Astrocyte of the hippocampus (primary cell): ENCODE measurements at places on chromosomes 4 and X.
A peak's percentile ranks its signal among the peaks of the same experiment; 100 is the strongest.

DNA sequence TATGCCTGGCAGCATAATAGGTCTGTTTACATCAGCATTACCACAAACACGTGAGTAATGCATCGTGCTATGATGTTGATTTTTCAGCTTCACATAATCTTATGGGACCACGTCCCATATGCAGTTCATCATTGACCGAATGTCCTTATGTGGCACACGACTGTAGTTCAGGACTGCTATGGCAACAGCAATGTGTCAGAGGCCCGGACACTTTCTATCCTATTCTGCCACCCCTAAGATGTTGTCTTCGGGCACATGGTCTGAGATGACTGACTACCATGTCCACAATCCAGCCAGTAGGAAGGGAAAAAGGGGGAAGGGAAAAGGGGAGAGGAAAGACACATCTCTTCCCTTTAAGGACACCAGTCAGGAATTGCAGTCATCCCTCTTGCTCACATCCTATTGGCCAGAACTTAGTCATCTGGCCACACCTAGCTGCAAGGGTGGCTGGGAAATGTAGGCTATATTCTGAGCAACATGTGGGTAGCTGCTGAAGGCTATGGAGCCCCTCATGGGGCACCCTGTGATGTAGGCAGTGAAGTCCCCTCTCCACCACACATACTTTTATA lies 196.0 kb upstream of the RBPJ start:
- DNase-seq: no peak

GRCh38 chrX:39242187-39242586 lies 440.9 kb downstream of the MID1IP1 start:
- peak; percentile 35 for DNase-seq

- DNase-seq: peak; percentile 43
Measured at GRCh38 chrX:74923942-74924448, 1.3 kb downstream of the NEXMIF start.

GRCh38 chr4:173446416-173446815 lies 47.5 kb upstream of the SCRG1 start:
- no peak for DNase-seq

GRCh38 chr4:176187624-176188023 lies 7.8 kb downstream of the SPATA4 start:
- DNase-seq: peak; percentile 18

GRCh38 chrX:65866146-65866545 lies 173.7 kb downstream of the VSIG4 start:
- no peak for DNase-seq

- peak; percentile 87 for DNase-seq
Measured at GRCh38 chr4:153486281-153487151, 20.4 kb downstream of the TMEM131L start.

GRCh38 chrX:21972046-21972445 lies 31.5 kb downstream of the SMS start:
- DNase-seq: no peak

GRCh38 chr4:168119890-168120289 lies 27.6 kb downstream of the ANXA10 start:
- DNase-seq: no peak

GRCh38 chrX:1336331-1336943 lies at the start of gene IL3RA:
IL3RA (plus strand) TSS chrX:1336785; CDS start chrX:1341766, 4,981 bp downstream.
- DNase-seq: no peak

DNA sequence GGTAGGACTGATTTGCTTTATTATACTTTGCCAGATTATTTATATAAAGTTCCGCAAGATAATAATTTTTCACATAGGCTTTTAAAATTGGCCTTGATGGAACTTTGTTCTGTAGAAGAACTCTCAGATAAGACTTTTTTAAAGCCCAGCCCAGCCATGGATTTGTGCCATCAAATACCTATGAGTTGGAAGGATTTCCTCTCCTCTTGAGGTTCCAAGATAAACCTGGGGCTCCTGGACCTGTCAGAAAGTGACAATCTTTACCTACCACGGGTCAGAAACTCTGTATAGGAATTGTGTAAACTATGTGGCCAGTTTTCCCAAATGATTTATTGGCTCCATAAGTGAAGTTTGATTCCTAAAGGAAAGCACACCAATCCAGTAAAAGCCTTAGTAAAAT lies 271.9 kb upstream of the GRID2 start:
- peak; percentile 7 for DNase-seq

DNA sequence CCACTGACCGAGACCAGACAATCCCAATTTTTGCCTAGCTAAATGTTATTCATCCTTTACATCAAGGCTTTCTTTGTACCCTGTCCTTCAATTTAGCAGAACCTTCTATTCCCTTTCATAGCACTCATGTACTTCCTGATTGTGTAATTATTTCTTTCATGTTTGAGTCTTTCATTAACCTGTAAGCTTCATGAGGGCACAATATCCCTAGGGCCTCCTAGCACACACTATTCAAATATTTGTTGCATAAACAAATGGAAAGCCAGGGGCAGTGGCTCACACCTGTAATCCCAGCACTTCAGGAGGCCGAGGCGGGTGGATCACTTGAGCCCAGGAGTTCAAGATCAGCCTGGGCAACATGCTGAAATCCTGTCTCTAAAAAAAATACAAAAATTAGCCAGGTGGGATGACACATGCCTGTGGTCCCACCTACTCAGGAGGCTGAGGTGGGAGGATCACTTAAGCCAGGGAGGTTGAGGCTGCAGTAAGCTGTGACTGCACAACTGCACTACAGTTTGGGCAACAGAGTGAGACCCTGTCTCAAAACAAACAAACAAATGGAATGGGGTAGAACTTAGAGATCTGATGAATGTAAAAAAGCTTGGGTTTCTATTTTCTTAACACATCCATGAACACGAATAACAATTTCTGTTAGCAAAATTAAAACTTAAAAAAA lies 59.0 kb downstream of the SAT1 start:
- no peak for DNase-seq

GRCh38 chr4:89364541-89364940 lies 56.9 kb upstream of the GPRIN3 start:
- DNase-seq: no peak

DNA sequence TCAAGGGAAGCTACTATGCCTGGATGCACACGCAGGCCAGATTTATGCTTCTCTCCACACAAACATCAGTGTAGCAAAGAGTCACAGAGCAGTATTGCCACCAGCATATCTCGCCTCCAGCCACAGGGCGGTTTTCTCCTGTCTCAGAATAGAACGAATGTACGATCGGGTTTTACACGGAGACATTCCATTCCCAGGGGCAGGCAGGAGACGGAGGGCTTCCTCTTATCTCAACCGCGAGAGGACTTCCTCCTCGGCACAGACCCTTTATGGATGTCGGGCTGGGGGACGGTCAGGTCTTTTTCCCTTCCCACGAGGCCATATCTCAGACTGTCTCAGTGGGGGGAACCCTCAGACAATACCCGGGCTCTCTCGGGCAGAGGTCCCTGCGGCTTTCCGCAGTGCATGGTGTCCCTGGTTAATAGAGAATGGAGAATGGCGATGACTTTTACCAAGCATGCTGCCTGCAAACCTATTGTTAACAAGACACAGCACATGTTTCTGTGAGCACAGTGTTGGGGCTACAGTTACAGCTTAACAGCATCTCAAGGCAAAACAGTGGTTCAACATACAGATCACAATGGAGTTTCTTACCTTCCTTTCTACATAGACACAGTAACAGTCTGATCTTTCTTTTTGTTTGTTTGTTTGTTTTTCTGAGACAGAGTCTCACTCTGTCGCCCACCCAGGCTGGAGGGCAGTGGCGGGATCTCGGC lies 24.1 kb downstream of the CSF2RA start:
- DNase-seq: no peak

- no peak for DNase-seq
Measured at GRCh38 chrX:153673428-153674218, at the start of gene PNCK. PNCK (minus strand) TSS chrX:153673813; CDS start chrX:153673076, 737 bp downstream.

DNA sequence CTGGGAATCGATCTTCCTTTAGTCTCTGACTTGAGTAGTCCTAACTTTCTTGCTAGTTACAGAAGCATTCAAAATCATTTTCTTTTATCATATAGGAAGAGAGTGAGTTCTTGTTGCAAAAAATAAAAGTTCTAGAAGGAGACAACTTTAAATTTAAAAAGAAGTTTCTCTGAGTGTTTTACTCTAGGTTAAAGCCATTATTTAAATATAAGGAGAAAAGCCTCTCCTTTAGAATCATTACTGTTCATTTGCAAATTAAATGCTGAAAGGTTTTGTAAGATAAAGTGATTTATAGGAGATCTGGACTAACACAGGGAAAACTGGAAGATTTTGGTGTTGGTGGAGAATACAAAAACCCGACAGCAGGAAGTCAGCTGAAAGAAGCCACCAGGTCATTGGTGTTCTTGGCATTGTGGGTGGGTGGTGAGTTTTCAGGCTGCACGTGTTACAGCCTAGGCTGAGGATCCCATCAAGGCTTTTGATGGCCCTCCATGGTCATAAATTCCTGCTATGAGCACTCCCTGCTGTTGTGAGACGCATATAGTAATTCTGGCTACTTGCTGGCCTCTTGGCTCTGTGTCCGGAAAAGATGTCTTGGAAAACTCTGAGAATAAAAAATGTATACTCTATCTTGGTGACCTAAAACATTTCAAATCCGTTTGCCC lies 81.6 kb downstream of the GPAT3 start:
- no peak for DNase-seq

GRCh38 chrX:20686256-20686655 lies 419.5 kb upstream of the RPS6KA3 start:
- DNase-seq: no peak

DNA sequence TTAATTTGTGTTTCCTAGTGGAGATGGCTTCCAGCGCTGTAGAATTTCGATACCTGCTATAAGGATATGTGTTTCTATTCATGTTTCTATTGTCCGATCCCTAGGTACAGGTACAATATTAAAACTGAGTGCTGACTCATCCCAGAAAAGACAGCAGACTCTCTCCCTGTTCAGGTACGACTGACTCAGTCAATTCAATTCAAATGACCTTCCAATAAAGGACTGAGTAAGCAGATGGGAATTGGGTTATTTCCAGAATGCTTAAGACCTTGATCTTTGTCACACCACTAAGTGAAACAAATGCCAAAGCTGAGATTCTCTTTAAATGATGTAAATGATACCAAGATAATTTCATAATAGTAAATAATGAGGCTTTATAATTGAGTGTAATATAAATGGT lies 1596.9 kb downstream of the RPA4 start:
- no peak for DNase-seq

- peak; percentile 33 for DNase-seq
Measured at GRCh38 chr4:88613417-88613875, 21.2 kb downstream of the HERC3 start.

GRCh38 chr4:137980641-137981040 lies 261.5 kb downstream of the SLC7A11 start:
- DNase-seq: no peak

DNA sequence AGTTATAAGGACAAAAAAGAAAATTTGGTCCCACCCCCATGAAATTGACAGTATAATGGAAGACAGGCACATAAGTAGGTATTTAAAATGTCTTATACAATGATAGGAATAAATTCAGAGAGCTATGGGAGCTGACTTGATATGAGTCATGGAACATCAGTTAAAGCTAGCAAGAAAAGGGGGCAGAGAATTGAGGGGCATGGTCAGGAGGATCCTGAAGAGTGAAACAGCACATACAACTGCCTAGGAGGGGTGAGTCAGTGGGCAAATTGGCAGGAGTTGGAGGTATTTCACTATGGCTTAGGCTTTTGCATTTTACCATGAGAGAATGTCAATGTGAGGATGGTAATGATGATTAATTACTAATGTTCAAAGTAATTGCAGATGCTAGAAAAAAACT lies 95.4 kb upstream of the BANK1 start:
- DNase-seq: peak; percentile 39

DNA sequence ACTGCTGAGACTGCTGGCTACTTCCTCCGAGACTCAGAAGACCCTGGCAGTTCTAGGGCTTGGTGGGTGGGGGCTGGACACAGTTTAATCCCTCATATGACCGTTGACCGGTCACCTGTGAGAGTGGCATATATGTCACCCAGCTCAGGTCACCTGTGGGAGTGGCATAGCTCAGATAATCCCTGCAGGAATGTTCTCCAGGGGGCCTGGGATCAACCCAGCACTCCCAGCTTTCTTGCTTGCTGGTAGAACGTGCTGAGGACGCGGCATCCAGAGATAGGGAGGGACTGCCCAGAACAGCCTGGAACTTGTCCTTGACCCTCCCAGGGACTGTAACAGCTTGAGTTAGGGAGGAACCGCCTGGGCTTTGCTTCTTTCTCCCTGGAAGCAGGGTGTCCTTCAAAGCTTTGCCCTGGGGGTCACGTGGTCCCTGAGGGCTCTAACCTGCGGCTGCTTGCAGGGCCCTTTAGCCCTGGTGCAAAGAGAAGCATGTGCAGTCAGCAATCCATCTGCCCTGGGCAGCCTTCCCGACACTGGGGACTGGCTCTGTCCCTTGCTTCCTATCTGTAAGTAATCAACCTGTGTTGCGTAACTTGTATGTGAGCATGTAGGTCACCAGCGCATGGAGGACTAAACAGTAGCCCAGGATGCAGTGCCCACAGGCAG lies 55.3 kb downstream of the ZFYVE28 start:
- no peak for DNase-seq

- no peak for DNase-seq
Measured at GRCh38 chr4:107736037-107736436, 16.0 kb upstream of the PAPSS1 start.

GRCh38 chr4:94642561-94642866 lies 115.2 kb upstream of the BMPR1B start:
- peak; percentile 63 for DNase-seq

DNA sequence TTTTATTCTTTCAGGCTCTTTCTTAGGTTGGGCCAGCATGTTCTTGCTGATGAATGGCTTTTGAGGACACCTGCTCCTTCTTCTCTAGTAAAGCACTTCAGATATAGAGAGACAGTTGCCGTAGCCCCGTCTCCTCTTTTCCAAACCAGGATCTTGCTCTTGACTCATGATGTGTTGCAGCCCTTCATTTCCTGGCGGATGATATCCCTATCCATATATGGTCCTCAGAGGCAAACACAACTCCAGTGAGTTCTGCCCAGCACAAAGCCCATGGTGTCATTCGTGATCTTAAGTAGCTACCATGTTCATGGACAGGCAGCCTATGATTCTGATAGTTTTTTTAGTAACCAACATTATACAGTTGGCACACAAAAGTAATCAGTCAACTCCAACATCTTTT lies 59.8 kb upstream of the ACSL1 start:
- no peak for DNase-seq

GRCh38 chr4:166538491-166539005 lies 665.5 kb downstream of the TLL1 start:
- DNase-seq: peak; percentile 16

DNA sequence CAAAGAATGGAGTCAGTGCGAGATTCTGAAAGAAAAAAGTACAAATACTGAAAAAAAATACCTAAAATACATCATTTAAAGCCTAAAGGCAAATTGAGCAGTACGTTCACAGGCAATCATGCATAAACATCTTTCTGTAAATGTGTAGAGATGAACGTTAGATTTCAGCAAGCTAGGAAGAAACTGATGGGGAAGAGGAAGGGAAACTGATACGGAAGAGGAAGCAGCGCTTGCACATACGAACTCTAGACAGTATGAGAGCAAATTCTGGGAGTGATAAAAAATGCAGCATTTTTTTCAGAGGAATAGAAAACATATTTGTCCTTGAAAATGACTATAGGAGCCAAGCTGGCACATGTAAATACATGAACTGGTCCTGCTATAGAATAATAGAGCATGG lies 9.4 kb downstream of the ANKRD50 start:
- DNase-seq: no peak

GRCh38 chr4:13059019-13059418 lies 425.1 kb downstream of the RAB28 start:
- DNase-seq: no peak
